ENCODE measurements at places on chromosomes 13 and 19.

DNA sequence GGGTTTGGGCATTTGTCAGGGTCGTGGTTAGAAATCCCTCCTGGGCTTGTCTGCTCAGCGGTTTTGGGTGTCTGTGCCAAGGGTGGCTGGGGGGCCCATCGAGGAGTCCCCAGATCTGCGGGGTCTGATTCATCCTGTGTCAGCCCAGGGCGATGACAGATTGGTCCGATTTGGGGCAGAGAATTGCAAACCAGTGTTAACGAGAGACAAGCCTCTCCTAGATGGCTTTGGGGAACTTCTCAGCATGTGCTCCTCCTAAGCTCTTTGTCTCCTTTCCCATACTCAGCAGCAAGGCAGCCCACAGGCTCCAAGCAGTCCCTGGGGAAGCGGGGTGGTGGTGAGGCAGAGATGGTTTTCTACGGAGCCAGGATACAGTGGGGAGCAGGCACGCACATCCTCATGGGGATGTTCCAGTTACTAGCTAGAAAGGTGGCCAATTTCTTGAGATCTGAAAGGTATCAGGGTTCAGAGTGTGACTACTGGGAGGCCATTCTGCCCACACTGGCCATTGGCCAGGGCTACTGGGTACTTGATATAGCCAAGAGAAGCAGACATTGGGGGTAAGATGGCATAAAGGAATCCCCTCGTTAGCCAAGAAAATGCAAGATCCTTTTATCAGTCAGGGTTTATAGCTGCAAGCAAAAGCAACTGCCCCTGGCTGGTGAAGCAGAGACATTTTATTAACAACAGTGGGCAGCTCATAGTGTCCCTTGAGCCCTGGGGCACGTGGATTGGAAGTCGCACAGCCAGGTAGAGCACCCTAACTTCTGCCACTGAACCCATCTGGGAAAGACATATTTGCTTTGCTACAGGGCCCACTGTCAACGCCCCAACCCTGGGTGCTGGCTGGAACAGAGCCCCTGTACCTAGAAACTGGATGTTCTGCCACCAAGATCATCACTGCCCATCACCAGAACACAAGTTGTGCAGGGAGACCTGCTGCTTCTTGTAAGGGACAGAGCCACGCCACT is 63.6 kb downstream of the RGCC start:
- no peak for DNase-seq

GRCh38 chr19:50173127-50173526 is 10.0 kb upstream of the IZUMO2 start:
- no peak for DNase-seq

GRCh38 chr13:24225062-24225461 is 64.5 kb downstream of the SPATA13 start:
- no peak for DNase-seq

DNA sequence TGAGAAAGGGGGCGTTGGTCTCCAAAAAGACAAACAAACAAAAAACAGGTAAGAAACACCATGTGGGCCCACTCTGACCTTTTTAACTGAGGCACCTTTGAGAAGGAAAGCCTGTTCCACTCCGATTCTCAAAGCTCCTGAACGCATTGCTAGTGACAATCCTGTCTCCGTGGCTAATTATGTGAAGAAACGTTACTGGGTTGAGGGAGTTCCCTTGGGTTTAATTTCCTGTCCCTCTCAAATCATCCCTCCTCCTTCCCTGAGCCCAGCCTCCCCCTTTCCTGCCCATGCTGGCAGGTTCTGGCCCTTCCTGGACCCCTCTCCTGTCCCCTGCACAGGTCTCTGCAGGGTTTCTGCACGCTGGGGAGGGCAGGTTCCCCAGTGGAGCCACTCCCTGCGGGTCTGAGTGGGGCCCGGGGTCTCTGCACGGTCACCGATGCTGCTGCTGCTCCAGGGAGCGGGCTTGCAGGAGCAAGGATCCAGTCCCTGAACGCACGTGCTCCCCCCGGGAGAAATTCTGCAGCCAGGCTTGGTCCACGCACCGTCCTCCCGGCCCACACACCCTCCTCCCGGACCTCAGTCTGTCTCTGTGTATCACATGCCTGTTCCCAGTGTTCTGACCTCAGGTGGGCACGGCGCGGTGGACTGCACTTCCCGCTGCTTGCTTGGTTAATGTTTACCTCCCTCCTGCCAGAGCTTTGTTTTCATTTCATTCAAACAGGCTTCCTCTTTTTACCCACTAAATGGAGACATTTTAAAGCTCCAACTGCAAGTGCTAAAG is 76.4 kb upstream of the MCF2L start:
- no peak for DNase-seq

Data from CD4-positive, alpha-beta T cell (primary cell).